ENCODE measurements at places on chromosomes 16 and 17. TPM values are rescaled to one million over a fixed set of nuclear protein-coding genes. Genes with fewer than 3 reads are reported as not detected.
A peak's percentile ranks its signal among the peaks of the same experiment; 100 is the strongest.

GRCh38 chr17:79221597-79221996 is 147.0 kb downstream of the ENGASE start:
- no peak overlapping the region for H3K4me3 ChIP-seq
- no peaks in the 10 kb centered on the region for H3K36me3 ChIP-seq
- DNase-seq = no peak
- H3K27me3 ChIP-seq = no peaks in the 10 kb centered on the region

DNA sequence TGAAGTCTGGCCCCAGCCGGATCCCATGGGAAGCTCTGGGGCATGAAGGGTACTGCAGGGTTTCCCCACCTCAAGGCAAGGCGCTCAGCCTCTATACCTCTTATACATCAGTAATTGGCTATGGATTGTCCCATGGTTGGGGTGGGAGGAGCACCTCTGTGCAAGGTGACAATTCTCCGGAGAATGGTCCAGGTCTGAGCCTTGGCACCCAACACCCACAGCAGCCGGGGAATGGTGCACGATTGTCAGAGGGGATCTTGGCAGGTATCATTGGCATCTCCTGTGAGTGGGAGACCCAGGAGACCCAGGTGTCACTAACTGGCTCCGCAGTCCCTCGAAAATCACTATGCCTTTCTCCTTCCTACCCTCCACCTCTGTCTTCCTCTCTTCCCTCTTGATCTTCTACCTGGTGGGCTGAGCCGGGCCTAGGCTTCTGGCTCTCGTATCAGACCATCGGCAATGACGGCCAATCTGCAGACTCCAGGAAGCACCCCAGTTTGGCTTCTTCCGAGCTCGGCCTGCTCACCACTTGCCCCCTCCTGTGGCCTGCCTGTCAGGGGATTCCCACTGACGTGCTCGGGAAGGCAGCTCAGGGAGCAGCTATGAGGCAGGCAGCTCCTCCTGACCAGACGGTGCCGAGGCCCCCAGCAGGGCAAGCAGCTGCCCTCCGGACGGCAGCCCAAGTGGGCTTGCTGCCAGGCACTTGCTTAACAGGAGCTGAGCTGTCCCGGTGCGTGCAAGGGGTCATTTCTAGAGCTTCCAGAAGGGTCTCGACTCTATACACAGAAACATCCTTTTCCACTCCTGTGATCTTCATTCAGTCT is 10.0 kb upstream of the CALB2 start:
- H3K27me3 ChIP-seq = no peaks in the 10 kb centered on the region
- H3K4me3 ChIP-seq = no peak overlapping the region
- H3K4me1 ChIP-seq = no peaks in the 10 kb centered on the region

- no peak for DNase-seq
- no peak overlapping the region for H3K4me3 ChIP-seq
- no peaks in the 10 kb centered on the region for H3K27me3 ChIP-seq
- no peak overlapping the region for H3K27ac ChIP-seq
These were observed 32.0 kb downstream of the SMPD3 start for GRCh38 chr16:68416057-68417046.

DNA sequence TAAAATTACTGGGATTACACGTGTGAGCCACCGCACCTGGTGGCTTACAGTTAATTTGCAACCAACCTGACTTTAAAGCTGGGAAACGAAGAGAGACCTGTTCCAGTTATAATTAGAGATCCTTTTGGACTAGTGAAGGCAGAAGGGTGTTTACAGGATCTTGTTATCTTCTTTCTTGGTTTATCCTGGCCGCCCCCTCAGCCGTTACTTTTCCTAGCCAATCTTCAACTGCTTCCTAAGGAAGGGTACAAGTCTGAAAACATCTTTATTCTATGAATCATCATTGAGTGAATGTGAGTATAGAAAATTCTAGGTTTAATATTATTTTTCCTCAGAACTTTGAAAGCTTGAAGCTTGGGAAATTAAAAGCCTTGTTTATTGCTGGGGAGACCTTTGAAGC is 286.5 kb downstream of the SLC39A11 start:
- no peaks in the 10 kb centered on the region for H3K4me1 ChIP-seq
- no peaks in the 10 kb centered on the region for H3K27me3 ChIP-seq
- H3K36me3 ChIP-seq = no peaks in the 10 kb centered on the region
- H3K27ac ChIP-seq = no peak overlapping the region
- no peak for DNase-seq
- H3K4me3 ChIP-seq = no peak overlapping the region

GRCh38 chr17:54680410-54680809 is 220.2 kb upstream of the TOM1L1 start:
- H3K4me3 ChIP-seq = no peak overlapping the region
- no peak for DNase-seq

DNA sequence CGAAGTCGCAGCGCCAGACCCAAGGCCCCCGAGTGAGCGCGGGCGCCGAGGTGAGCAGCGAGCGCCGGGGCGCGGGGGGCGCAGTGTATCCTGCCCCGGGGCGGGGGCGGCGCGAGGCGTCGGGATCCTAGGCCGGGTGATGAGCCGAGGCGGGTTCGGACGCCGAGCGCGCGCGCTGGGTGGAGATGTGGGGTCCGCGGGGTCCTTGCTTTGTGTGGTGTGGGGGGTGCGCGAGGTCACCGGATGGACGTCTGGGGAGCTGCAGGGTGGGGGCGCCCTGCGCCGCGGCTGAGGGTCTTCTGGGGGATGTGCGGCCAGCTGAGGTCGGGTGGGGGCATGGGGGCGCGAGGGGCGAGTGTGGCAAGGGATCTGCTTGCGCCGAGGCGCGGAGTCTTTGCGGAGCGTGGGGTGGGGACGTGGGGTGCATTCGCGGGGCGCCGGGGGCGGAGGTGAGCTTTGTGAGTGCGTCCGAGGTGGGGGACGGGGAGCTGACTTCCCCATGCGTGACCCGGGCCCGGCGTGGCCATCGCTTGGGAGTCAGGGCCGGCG is 560 bp downstream of the RAI1 start:
- peak overlapping the region; percentile 96 for H3K27ac ChIP-seq
- H3K4me1 ChIP-seq = peaks cover 23% of the 10 kb centered on the region
- peak; percentile 60 for DNase-seq
- no peaks in the 10 kb centered on the region for H3K27me3 ChIP-seq
- H3K4me3 ChIP-seq = peak overlapping the region; percentile 68
- no peaks in the 10 kb centered on the region for H3K36me3 ChIP-seq

GRCh38 chr17:39270923-39271322 is 45.2 kb upstream of the STAC2 start:
- H3K27ac ChIP-seq = no peak overlapping the region
- no peaks in the 10 kb centered on the region for H3K36me3 ChIP-seq
- no peaks in the 10 kb centered on the region for H3K4me1 ChIP-seq
- no peak overlapping the region for H3K4me3 ChIP-seq

GRCh38 chr17:62172492-62173291 is 107.6 kb upstream of the MED13 start:
- H3K4me3 ChIP-seq = no peak overlapping the region
- H3K4me1 ChIP-seq = no peaks in the 10 kb centered on the region
- DNase-seq = no peak
- no peaks in the 10 kb centered on the region for H3K36me3 ChIP-seq
- H3K27ac ChIP-seq = no peak overlapping the region
- H3K27me3 ChIP-seq = no peaks in the 10 kb centered on the region

SECTM1 gene
- 9.5 TPM for total RNA-seq

DNA sequence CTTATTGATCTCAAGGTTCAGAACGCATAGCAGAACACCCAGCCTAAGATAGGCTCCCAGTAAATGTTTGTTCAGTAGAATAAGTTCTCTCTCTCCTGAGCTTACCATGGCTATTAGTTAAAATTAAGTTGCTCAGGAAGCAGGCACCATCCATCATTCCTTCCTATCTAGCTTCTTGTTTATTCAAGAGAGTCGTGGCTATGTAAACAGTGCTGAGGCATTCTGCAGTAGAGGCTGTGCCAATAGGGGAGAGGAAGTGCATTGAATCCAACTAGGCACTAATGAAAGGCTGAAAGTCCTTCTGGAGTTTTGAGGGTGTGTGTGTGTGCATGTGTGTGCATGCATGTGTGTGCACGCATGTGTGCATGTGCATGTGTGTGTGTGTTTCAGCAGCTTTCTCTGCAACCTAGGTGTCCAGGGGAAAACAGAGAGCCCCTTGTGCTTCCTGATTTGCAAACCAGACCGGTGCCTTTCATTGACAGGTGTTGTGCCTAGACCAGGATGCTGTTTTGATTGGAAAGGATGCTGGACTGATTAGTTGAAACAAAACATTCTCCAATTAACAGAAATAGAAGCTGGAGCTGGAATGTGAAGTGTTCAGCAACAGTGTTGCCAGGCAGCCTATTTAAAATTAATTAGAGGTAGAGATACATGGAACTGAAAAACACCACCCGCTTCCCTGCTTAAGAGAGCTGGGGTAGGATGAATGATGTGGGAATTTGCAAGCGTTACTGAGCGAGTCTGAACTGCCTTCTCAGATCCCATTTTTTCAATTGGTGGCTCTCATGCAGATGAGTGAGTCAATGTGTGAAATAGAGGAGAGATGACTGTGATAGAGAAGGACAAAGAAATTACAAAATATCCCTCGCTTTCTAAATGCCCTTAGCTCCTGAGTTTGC is 103.3 kb upstream of the CLEC3A start:
- no peak overlapping the region for H3K4me3 ChIP-seq
- H3K4me1 ChIP-seq = no peaks in the 10 kb centered on the region
- H3K27ac ChIP-seq = no peak overlapping the region
- DNase-seq = no peak

- DNase-seq = peak; percentile 79
- peaks cover 29% of the 10 kb centered on the region for H3K4me1 ChIP-seq
- no peaks in the 10 kb centered on the region for H3K36me3 ChIP-seq
- no peak overlapping the region for H3K4me3 ChIP-seq
- H3K27ac ChIP-seq = peak overlapping the region; percentile 94
These were observed 5.1 kb downstream of the MVP start for GRCh38 chr16:29825145-29826044.

DNA sequence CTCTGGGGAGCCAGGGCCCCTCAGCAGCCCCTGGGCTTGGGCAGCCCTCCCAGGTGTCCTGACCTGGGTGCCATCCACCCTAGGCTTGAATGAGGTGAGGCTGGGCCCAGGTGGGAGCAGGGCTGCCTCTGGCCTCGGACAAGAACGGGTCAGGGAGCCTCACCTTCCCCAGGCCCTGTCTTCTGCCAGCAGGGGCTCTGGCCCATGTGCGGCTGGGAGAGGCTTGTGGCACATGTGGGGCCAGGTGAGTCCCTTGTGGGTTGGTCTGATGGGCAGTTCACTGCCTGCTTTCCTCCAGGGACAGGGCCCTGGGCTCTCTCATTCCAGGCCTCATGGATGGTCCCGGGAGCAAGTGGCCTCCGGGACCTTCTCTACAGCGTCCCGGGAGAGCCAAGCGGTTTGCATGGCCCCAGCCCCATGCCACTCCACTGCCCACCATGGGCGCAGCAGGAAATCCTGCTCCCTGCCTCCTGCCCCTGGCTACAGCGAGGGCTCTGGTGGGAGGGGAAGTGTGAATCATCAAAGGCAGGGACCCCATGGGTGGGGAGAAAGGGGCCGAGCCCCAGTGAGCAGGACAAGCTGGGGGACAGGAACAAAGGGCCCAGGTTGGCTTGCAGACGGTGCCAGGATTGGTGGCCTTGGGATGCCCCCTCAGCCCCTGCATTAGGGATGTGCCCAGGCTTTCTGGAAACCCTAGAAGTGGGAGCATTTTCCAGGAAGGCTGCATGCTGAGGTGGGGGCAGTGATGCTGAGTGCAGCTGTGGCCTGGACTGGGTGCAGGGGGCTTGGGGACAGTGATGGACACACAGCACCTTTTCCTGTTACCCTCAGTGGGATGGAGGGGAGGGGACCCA is 12.2 kb downstream of the VASN start:
- no peak overlapping the region for H3K27ac ChIP-seq
- no peaks in the 10 kb centered on the region for H3K27me3 ChIP-seq
- H3K4me3 ChIP-seq = no peak overlapping the region
- H3K36me3 ChIP-seq = no peaks in the 10 kb centered on the region
- peaks cover 14% of the 10 kb centered on the region for H3K4me1 ChIP-seq

DNA sequence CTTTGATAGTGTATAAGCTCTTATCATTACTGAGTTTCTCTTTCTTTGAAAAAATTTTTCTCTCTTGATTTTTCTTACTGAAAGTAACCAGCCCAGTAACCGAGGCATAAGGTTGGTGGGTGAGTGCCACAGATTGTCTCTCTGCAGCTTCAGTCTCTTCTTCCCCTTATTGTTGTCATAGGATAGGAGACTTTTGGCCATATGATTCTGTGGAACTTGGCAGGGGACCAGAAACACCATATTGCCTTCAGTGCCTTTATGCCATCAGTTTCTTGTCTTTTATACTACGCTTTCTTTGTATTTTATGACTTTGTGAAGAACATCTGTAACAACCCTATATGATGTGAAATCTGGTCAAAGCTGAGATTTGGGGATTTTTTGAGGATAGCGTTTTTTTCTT is 341.6 kb upstream of the TBX2 start:
- no peaks in the 10 kb centered on the region for H3K4me1 ChIP-seq
- no peak overlapping the region for H3K27ac ChIP-seq
- no peak overlapping the region for H3K4me3 ChIP-seq
- H3K27me3 ChIP-seq = no peaks in the 10 kb centered on the region

DNA sequence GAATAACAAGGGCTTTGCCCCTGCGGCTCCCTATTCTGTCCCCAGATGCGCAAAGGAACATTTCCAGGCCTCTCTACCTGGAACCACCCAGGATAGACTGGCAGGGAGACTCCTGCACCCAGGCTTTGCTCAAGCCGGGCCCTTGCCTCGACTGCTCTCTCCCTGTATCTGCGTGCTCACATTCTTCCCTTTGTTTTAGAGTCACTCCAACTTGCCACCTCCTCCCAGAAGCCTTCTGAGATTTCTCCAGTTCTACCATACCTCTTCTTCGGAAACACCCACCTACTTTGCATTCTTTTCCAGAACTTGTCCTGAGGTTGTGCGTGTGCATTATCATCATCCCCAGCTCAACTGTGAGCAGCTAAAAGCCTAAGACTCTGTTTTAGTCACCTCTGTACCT is 3.0 kb downstream of the CES5A start:
- DNase-seq = no peak
- H3K27ac ChIP-seq = no peak overlapping the region
- no peaks in the 10 kb centered on the region for H3K36me3 ChIP-seq

SLC13A2 gene
- total RNA-seq = not detected

LRRC46 gene
- total RNA-seq = 1.6 TPM

PTGES3L gene
- 0.65 TPM for total RNA-seq

HS3ST6 gene
- 1.8 TPM for total RNA-seq

TEKT5 gene
- total RNA-seq = not detected

GRCh38 chr16:55491691-55492090 is 12.7 kb downstream of the MMP2 start:
- H3K4me1 ChIP-seq = no peaks in the 10 kb centered on the region
- no peak for DNase-seq
- no peak overlapping the region for H3K4me3 ChIP-seq
- no peak overlapping the region for H3K27ac ChIP-seq
- no peaks in the 10 kb centered on the region for H3K27me3 ChIP-seq

SEZ6L2 gene
- total RNA-seq = 2.6 TPM
